Stimulated activated CD4-positive, alpha-beta T cell treated with anti-CD3 and anti-CD28 coated beads, TNF-alpha, amount 100 ng/mL, for 24 hours (primary cell): ENCODE measurements at places on chromosomes 6 and 20.

DNA sequence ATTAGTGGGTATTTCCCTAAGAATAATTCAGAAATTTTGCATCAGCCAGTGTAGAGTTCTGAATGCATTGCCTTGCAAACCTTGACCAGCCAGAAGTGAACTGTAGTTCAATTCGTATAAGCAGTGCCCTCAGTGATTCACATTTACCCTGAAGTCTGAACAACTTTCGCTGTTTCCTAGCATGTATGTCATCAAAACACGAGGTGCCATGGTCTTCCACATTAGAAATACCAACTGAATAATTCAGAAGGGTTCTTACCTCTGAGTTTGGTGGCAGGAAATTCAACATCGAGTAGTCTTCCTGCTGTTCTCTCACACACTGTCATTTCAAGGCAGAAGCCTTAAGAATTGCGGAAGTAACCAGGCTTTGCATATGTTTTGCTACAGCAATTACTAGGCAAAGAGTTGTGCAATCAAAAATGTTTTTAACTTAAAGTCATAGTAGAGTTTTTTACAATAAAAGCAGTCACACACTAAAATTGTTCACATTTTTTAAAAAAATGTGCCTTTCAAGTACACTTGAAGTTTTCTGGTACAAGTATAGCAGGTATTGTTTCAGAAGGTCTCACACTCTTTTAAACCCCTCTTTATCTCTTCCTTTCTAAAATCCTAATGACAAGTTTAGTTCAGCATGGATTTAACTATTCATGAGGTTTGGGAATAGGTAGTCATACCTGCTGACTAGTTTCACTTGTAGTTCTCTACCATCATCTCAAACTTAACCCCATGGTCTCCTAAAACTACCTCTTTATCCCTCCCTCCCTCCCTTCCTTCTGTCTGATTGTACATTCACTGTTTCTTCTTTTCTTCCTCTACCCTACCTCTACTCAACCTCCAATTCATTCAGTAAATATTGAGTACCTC is 118.3 kb downstream of the STXBP5 start:
- no peak for DNase-seq

DNA sequence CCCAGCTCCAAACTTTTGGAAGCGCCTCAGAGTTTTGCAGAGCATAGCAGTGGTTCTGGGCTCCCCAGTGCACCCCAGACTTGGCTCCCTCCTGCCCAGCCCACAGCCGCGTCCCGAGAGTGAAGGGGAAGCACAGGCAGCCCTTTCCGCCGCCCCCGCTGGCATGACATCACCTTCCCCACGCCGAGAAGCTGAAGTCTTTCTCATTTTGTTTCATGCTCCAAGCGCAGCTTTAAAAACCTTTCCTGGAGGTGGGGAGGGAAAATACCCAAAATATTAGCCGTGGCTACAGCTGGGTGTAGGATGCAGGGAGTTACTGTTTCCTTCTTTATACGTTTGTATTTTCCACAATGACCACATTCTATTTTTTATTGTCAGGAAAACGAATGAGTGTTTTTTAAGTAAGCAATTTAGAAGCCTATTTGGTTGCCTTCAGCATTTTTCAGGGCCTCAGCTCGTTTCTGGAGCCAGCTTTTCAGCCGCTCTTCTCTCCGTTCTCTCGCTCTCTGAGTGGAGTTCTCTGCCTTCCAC is 72.9 kb downstream of the SNX5 start:
- DNase-seq: peak; percentile 73

DNA sequence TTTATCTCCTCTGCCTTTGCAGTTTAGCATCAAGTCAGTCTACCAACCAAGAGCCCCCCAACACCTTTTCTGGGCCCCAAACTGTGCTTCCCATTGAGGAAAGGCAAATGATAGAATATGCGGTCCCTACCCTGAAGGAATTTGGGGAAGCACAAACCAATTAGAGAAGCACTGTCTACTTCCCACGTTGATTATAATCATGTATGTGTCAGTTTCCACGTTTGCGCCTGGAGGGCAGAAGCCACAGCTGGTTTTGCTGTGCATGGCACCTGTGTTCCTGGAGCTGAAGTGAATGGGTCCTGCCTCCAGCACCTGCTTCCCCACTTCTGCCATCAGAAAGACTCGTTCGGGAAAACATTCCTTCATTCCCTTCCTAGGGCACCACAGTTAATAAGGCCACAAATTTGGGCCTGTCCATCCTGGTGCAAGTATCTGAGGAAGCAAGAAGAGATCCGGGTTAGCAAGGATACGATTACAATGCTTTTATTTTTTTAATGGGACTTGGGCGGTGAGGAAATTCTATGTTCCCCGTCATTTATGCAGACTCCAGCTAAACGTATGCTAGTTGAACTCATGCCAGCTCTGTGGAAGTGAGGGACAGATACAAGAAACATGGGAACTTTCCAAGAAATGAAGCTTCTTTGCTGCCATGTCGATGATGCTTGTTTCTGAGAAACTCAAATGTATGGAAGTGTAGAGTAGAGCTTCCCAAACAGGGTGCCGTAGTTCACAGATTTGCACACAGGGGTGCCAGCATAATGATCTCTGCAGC is 333.5 kb downstream of the NRN1 start:
- DNase-seq: no peak

GRCh38 chr6:53175027-53175426 is 26.4 kb upstream of the GCM1 start:
- no peak for DNase-seq

DNA sequence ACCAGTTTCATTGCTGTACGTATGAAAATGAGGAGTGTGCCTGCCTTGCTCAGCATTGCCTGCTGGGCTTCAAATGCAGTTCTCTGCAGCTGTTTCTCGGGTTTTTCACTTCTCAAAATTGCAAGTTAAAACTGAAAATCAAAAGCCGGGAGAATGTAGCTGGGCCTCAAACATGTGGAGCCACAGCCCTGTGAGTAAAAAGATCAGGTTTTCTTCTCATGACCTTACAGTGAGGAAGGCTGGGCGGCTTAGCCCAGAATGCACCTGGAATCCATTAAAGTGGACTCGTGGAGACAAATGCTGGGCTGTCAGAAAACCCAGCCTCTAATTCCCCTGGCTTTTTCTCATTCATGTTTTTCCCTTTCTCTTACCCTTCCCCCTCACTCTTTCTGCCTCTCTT is 34.4 kb downstream of the DSE start:
- DNase-seq: no peak

DNA sequence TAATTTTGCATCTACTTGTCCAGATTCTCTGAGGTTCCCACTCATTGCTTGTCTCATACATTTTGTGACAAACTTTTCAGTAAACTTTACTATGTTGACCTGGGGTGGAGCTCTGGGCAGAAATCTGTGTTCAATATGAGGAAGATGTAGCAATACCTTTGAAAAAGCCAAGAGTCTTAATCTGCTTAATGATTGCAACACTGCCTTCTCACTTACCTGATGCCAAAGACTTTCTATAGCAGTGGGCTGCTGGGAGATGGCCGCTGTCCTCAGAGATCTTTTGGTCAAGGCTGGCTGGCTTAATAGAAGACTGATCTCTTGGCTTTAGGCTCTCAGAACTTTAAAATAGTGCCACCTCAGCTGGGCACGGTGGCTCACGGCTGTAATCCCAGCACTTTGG is 70.1 kb upstream of the RBM24 start:
- DNase-seq: no peak

DNA sequence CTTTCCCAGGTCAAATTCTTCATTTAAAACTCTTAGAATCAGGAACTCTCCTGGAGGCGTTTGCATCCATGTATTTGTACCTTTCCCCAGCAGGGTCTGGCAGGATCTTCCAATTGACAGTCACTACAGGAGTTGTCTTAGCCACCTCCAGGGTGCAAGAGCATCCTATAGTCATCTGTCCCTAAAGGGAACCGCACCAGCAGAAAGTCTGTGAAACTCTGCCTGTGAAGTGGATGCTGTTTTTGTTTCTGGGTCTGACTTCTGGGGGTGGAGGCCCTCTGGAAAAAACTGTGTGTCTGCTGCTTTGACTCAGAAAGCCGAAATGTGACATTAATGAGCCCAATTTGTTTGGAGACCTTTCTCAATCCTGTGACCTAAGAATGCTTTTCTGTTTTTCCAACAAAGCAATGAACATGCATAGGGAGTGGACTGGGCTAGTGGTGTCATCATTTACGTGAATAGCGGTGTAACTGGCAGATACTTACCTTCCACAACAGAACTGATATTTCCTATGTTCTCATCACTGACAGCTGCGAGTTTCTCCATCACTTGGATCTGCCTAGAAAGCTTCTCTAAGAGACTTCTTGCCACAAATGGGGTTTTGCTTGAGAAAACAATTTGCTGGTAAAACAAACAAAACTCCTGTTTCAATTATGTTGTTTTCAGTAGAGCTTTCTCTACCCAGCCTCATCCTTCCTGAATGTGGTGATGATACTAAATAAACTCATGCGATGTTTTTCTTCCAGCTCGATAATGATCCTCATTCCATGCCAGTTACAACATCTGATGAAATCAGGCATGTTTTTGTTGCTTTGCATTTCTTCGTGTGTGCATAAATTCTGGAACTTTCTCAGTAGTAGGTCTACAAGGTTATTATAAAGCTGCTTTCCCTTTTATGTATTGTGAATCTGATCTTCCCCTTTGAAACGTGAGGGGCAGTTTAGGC is 33.3 kb upstream of the ARMH2 start:
- DNase-seq: no peak

- DNase-seq: no peak
These were observed 127.0 kb upstream of the TFAP2D start for GRCh38 chr6:50586331-50586675.

DNA sequence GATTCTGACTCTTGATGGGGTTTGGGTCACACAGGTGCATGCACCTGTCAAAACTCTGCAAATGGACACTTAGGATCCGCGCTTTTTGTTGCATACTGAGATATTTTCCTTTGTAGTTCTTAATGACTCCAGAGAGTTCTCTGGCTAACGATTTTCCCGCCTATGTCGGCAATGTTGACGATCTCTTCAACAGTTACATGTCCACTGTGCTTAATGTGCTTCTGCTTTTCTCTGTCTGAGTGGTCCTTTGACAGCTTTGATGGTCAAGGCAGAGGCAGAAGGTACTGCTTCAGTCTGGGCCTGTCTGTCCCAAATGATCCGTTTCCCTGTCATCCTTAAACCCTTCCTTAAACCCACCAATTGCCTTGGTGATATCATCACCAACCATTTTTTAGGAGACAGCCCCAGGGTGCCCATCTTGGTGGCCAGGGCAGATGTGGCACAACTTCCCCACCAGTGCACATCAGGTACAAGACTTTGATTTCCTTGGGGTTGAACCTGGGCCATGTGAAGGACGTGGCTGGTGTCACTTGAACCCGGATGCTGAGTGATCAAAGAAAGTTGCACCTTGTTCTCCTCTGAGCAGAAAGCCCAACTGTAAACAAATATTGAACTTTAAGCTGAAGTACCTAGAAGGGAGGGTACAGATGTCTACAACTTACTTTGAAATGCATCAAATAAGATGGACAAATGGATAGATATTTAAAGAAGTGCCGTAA is 10.7 kb upstream of the BPIFB1 start:
- DNase-seq: no peak

DNA sequence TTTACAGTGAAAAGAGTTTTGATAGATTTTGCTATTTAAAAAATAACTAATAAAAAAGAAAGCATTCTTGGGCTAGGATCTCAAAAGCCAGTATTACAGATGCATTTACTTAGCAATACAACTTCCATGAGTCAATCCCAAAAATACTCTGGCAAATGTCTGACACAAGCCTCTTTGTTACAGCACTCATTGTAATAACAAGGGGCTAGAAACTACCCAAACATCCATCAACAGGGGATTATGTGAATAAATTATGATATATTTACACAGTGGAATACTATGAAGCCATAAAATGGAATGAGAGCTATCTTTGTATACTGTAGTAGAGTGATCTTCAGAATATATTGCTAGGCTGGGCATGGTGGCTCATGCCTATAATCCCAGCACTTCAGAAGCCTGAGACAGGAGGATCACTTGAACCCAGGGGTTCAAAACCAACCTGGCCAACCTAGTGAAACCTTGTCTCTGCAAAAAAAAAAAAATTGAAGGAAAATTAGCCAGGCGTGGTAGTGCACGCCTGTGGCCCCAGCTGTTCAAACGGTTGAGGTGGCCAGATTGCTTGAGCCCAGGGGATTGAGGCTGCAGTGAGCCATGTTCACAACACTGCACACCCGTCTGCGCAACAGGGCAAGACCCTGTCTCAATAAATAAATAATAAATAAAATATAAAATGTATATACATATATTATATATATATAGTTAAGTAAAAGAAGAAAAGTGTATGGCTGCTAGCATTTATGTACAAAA is 34.7 kb upstream of the TOP1 start:
- DNase-seq: no peak

DNA sequence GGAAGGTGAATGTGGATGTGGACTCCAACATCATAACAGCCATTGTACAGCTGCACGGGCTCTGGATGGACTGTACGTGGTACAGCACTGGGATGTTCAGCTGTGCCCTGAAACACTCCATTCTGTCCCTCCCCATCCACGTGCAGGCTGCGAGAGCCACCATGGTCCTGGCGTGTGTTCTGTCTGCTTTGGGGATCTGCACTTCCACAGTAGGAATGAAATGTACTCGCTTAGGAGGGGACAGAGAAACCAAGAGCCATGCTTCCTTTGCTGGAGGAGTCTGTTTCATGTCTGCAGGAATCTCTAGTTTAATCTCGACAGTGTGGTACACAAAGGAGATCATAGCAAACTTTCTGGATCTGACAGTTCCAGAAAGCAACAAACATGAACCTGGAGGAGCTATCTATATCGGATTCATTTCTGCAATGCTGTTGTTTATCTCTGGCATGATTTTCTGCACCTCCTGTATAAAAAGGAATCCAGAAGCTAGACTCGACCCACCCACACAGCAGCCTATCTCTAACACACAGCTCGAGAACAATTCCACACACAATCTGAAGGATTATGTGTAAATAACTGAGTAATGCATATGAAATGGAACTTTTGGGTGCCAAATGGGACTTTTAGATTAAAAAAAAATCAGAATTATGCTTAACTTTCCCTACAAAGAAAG is 12.1 kb downstream of the CLDN20 start:
- no peak for DNase-seq

DNA sequence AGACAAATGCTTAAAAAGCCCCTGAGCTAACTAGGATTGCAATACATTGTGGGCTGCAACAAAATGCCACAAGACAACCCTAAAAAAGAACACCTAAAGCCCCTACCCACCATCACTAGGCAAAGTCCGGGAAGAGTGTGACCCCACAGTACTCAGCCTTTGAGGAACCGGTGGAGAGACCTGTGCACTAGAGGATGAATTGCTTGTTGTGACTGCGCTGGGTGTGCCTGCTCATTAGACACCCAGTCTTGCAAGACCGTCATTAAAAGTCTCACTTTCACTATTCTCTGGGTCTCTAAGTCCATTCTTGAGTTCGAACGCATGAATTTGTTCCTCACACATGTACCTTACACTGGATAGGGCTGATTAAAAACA is 88.7 kb downstream of the JPH2 start:
- DNase-seq: no peak

GRCh38 chr20:1121429-1121828 is 3.0 kb downstream of the PSMF1 start:
- DNase-seq: no peak
